ENCODE measurements at places on chromosomes 5 and 9.
A peak's percentile ranks its signal among the peaks of the same experiment; 100 is the strongest.

- no peak for DNase-seq
Measured at GRCh38 chr5:176446028-176446665, 2.0 kb upstream of the FAF2 start.

DNA sequence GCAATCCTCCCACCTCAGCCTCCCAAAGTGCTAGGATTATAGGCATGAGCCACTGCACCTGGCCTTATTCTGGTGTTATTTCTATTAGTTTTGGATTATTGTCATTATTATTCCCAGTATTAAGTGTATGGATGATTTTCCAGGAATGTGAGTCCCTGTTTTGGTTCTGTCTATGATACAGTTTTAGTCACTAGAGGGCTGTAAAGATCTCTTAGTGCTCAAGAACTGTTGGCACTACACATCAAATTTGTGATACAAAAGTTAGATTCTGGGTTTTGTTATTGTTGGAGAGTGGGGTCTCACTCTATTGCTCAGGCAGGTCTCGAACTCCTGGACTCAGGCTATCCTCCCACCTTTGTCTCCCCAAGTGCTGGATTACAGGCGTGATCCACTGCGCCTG is 12.1 kb downstream of the CCL28 start:
- no peak for DNase-seq

- DNase-seq: peak; percentile 70
Measured at GRCh38 chr5:38809388-38810359, 36.1 kb upstream of the OSMR start.

DNA sequence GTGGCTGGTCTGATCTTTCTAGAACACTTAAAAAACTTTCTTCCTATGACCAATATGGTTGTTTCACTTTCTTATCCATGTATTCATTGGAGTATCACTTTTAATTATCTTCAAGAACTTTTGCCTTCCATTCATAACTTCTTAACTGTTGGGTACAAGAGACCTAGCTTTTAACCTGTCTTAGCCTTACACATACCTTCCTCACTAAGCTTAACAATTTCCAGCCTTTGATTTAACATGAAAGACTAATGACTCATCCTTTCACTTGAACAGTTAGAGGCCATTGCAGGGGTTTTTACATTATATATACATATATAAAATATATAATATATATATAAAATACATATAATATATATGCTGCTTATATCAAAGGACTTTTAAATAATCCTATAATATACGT is 57.9 kb downstream of the ABHD17B start:
- DNase-seq: peak; percentile 19

DNA sequence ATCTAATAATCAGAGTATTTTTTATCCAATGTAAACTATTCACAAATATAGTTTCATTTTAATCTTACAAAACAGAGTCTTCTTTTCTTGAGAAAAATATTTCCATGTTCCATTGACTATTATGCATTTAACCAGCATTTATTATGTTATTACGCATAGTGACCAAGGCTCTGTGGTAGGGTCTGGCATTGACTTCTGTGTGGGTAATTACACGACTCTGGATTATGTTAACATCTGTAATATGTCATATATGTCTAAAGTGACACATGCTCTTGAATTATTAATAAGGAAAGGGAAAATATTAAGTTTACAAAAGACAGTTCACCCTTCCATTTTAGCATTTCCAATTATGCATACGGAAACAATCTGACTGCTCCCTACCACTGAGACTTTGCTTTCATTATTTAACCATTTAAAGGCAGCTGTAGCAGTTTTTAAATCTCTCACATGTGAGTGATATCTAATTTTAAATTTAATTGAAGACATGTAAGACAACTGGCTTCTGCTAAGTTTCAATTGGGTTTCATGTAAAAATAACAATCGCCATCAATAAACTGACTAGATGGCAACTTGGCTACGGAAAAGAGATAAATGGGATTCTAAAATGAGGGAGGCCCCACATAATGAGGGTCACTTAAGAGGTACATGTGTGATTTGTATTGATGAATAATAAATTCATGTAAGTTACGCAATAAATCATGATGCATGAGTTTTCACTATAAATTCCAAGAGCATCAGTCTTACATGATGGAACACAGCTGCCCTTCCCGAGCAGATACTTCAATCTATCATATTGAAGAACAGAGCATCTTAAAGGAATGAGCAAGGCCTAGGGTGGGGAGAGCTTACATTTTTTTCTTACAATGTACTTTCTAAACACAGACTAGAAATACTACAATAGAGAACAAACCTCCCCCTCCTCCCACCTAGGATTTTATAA is 1056.8 kb downstream of the MAT2B start:
- DNase-seq: no peak

- DNase-seq: no peak
Measured at GRCh38 chr9:115207003-115207836, 89.3 kb upstream of the TNC start.

DNA sequence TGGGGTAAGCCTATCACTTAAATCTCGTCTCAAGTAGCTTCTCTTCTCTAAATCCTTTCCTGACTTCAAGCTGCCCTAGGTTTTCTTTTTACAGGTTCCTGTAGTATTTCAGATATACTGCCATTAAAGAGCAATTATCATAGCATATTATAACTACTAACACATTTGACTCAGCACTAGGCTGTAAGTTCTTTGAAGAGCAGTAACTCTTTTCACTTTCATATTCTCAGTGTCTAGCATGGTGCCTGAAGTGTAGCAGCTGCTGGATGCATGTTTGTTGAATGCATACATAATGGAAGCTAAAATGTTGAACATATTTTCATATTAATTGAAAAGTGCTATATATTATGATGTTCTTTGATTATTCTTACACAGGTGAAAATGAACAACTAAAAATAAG is 22.5 kb downstream of the CCDC152 start:
- DNase-seq: no peak

DNA sequence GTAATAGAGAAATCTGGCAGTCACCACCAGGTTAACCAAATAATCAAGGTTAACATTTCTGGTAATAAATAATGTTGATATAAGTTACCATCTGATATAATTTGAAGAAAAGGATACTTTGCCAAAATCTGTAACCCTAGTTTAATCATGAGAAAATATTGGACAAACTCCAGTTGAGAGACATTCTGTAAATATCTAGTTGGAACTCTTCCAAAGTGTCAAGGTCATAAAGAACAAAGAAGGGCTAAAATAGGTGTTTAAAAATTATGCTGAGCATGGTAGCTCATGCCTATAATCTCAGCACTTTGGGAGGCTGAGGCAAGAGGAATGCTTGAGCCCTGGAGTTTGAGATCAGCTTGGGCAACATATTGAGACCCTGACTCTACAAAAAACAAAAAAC is 253.3 kb downstream of the MRPS30 start:
- DNase-seq: no peak

GRCh38 chr5:132840896-132841295 is 10.4 kb upstream of the SHROOM1 start:
- DNase-seq: no peak

DNA sequence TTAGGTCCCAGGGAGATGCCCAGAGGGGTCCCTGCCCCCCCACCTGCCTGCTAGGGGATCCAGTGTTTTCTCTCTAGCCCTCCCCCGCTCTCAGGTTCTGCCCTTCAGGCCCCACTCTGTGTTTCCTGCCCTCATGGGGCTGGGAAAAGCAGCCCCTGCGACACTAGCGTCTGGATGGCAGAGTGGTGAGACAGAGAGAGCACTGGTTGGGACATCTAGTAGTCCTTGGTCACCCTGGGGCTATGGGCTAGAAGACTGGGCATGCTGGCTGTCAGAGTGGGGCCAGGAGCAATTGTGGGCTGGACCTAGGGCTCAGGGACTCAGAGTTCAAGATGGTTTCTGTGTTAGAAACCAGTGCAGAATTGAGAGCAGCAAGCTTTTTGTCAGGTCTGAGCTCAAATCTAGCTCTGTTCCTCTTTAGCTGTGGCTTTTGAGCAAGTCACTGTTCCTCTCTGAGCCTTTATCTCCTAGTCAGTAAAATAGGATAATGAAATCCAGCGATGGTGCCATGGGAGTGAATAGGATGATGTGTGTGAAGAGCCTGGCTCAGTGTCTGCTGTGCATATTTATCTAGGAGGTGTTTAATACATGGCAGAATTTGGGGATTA is 39.0 kb downstream of the RGS3 start:
- DNase-seq: no peak

- DNase-seq: peak; percentile 18
Measured at GRCh38 chr5:100731768-100732167, 171.3 kb downstream of the ST8SIA4 start.

GRCh38 chr5:72209147-72210115 is 102.2 kb downstream of the MAP1B start:
- DNase-seq: no peak

DNA sequence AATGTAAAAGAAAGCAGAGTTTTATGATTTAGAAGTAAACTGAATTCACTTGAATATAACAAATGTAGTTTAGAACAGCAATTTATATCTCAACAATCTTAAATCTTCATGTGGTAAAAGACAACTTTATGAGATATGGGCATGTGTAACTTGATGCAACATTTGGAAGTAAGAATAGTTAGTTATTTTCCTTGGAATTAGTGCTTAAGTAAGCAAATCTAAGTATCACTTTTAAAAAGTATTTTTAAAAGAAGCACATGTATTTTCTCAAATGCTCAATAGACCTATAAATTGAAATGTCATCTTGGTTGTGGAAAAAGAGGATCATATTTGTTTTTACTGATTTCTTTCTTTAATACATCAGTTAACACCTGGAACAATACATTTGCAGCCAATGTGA is 340.3 kb upstream of the CDH6 start:
- DNase-seq: no peak

- DNase-seq: peak; percentile 84
Measured at GRCh38 chr5:127072861-127073846, at the start of gene C5orf63. C5orf63 (minus strand) TSS chr5:127073502; CDS start chr5:127058995, 14,507 bp downstream.

DNA sequence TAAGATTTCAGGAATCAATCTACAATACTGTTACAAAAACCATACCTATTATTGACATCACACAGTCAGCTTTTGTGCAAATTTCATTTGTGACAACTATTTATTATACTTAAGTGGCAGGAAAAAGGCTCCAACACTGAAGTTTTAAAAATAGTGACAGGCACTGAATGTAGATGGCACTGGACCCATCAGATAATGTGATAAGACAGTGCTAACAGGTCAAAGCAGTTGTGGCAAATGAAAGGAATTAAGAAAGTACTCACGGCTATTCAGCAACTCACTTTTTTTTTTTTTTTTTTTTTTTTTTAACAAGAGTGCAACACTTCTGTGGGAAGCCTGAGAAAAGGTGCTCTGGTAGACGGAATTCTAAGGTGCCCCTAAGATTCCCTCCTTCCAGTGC is 115.0 kb upstream of the MEF2C start:
- no peak for DNase-seq

DNA sequence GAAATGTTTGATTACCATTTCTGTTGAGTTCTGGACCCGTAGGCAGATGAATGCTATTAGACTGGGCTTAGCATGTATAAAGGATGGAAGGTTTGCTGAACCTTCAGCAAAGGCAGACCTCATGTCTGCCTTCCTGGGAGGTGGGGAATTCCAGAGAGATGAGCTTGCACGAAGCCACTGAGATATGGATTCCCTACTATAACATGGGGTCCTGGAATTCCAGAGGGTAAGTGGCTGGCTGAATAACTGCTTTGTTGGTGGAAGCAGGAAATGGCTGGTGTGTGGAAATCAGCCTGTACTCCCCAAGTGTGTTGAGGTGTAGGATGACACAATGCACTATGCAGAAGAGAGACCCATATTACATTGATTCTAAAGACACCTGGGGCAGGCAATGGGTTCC is 526.4 kb downstream of the CTNND2 start:
- DNase-seq: peak; percentile 8

- no peak for DNase-seq
Measured at GRCh38 chr5:51890435-51891116, 507.3 kb downstream of the ISL1 start.

GRCh38 chr9:7921545-7922197 is 122.1 kb upstream of the DMAC1 start:
- DNase-seq: no peak

DNA sequence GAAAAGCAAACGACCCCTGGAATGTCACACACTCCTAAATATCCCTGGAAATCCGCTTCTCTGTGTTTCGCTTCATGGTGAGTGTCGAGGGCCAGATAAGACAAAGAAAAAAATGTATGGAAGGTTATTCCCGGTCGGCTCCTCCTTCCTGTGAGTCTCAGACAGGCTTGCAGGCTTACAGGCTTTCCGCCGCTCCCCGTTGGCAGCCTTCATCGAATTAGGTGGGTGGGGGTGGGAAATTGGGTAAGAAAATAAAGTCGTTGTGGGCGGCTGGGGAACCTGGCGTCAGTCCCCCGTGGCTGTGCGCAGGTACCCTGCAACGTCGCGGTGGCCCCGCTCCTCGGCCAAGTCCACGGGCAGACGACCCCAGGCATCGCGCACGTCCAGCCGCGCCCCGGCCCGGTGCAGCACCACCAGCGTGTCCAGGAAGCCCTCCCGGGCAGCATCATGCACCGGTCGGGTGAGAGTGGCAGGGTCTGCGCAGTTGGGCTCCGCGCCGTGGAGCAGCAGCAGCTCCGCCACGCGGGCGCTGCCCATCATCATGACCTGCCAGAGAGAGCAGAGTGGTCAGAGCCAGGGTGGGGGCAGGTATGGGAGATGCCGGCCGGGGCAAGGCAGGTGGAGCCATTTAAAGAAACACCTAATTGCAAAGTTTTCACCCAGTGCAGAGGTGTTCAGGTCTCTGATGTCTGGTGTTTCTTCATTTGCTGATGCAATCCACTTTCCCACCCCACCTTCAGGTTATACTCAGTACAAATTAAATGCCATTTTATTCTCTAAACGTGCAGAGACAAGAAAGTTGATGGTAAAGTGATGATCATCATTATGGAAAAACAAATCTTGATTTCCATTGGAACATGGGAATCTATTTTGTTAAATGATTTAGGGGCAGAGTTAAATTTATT is 3.2 kb downstream of the CDKN2B start:
- no peak for DNase-seq

- DNase-seq: no peak
Measured at GRCh38 chr9:89037891-89038290, 46.6 kb downstream of the S1PR3 start.

DNA sequence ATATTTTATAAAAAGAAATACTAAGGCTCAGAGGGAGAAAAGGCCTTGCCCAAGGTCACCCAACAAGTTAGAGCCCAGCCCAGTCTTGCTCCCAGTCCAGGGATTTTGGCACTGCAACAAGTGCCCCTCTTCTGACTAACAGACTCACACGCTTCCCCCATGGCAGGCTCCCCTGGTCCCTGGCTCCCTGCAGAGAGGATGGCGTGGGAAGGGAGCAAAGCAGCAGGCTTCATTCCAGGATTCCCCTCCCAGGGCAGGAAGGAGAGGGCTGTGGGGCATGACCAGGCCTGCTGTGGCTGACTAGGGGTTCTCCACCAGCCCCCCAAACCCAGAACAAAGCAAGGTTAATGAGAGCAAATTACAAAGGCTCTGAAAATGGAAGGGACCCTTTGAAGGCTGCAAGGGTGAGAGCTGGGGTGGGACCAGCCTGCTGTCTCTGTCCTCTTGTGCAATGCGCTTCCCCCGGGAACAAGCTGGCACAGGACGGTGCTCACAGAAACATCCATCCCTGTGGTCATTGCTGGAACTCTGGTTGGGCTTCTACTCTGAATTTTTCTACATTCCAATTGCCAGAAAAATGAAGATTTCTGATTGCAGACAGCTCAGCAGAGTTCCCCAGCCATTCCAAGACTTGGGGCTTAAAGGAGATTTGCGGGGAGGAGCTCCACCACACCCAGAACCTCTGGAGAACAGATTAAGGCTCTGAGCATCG is 37.1 kb upstream of the FAT2 start:
- DNase-seq: no peak

GRCh38 chr9:113798062-113799030 is 77.8 kb upstream of the ZNF618 start:
- peak; percentile 14 for DNase-seq

- no peak for DNase-seq
Measured at GRCh38 chr9:121566481-121567465, 67.1 kb upstream of the GGTA1 start.

Data from SW480 (cell line).